ENCODE measurements at places on chromosomes 12 and 14.

- DNase-seq: no peak
Measured at GRCh38 chr14:100860556-100861187, 34.8 kb downstream of the MEG3 start.

DNA sequence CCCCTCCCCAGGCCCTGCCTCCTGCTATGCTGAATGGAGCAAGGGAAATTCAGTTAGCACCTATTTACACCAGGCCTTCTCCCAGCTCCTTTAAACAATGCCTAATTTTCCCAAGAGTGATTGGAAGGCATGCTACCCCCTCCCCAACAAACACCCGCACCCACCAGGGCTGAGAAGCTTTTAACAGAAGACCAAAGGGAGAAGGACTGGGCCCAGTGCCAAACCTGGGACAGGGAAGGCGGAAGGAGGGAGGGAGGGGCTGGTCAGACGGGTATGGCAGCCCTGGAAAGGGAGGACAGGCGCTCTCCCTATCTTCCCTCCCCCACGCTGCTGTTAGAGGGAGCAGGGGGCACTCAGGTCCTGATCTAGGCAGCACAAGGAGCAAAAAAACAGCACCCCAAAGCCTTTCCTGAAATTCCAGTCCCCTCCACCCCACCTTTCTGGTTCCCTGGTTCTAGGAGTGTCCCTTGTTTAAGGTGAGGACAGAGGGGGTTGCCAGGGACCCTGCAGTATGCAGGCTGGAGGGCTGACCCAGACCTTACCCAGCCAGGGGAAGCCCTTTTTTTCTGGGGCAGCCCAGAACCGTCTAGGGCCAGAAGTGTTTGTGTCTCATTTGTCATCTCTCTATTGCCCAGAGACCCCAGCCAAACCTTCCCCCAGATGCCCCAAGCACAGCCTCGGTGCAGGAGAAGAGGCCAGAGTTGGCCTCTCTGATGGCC, 2.4 kb upstream of the KRT8 start:
- no peak for DNase-seq

- peak; percentile 47 for DNase-seq
Measured at GRCh38 chr12:96985515-96986362, 78.7 kb downstream of the NEDD1 start.

GRCh38 chr14:79082883-79083282, 912.7 kb downstream of the NRXN3 start:
- DNase-seq: no peak

DNA sequence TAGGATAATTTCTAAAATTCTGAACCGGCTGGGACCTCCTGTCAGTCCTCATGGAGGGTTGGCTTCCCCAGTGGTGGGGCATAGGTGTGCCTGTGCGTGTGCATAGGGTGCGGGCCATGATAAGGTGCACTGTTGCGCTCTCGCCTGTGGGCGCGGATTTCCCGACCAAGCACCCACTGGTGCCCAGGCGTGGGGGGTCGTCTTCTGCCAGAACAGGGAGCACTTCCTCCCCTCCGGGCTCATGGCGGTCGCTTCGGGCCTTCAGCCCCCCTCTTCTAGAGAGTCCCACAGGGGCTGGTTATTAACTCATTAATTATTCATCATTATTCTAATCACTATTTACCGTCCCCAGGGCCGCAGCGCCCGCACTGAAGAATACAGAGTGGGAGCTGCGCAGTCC, 2.8 kb downstream of the C1QL4 start:
- DNase-seq: no peak

- DNase-seq: no peak
Measured at GRCh38 chr12:16611146-16611545, 5.2 kb upstream of the LMO3 start.

DNA sequence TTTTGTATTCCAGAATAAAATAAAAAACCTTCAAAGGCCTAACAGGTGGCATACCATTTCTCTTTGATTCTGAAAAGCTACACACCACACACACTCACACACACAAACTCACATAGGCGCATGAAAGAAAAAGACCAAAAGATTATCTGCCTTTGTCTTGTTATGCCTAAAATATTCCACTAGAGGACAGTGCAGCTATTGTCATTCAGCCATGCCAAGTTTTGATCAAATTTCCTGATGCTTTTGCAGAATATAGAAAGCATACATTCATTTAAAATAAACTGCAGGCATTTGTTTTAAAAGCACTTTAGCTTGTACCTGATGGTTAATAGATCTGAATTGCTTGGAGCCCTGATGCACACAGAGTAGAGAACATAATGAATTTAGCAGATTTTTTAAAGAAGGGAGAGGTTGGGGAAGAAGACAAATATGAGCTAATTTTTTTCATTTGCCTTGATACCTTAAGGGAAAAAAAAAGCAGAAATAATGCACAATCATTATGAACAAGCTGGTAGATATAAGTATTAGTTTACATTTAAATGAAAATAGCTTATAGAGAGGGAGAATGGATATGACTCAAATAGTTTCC, 1766.9 kb upstream of the SEL1L start:
- DNase-seq: no peak

DNA sequence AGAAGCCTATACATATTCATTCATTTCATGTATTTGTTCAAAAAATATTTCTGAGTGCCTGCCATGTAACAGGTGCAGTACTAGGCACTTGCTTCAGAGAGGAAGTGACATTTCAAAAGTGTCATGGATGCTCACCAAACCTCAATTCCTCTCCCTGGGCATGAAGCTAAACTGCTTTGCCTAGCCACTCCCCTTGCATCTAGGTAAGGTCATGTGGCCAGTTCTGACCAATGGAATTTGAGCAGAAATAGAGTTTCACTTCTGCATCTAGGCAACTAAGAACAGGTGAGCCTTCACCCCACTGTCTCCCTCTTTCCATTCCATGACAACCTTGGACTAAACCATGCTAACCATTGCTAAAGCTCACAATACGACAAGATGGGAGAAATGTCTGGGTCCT, 27.6 kb downstream of the TC2N start:
- no peak for DNase-seq

GRCh38 chr14:101216366-101217079, 313.0 kb upstream of the RTL1 start:
- no peak for DNase-seq

Measured in progenitor cell of endocrine pancreas (in vitro differentiated cells).